Eye (tissue), 1 donor: ENCODE measurements at places on chromosomes 2 and 18.

- no peak for DNase-seq
Observed at GRCh38 chr18:71370095-71370494, 1081.2 kb downstream of the SOCS6 start.

GRCh38 chr2:72603481-72603880 is 222.4 kb downstream of the EXOC6B start:
- DNase-seq = peak; percentile 31

- DNase-seq = no peak
Observed at GRCh38 chr2:172977270-172978062, 98.2 kb upstream of the MAP3K20 start.

DNA sequence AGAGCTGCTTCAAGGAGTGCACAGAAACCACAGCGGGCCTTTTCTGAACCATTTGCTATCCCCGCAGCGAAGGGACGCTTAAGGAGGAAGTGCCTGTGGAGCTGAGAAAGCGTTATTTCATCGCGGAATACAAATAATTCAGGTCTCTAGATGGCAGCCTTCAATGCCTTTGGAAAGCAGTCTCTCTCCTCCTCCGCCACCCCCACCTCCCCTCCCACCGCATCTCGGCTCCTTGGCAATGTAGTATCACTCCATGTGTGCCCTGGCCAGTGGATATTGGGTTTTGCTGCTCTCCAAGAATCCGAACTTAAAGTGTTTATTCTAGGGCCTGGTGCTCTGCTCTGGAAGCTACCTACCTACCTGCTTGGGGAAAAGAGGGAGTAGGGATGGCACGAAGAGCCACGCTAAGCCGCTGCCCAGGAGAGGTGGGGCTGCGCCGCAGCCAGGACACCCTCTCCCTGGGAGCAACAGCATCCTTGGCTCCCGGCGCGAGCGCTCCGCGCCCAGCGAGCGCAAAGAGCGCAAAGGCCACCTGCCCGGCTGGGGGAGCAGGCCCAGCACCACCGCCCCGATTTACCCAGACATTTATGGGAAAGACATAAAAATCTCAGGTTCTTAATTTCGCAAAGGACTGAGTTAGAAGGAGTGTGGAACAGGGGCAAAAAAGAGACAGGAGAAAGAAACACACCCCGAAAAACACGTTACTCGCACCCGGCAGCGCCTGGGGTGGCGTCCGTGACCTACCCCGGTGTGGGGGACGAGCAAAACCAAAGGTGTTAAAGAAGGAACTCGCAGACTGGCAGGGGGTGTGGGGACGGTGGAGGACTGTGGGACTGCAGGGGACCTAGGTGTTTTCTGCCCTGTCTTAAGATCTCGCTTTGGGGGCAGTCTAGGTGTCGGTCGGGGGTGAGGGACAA is 1.0 kb downstream of the SPHKAP start:
- DNase-seq = peak; percentile 67

- no peak for DNase-seq
Observed at GRCh38 chr2:197847651-197848401, 43.4 kb downstream of the PLCL1 start.

DNA sequence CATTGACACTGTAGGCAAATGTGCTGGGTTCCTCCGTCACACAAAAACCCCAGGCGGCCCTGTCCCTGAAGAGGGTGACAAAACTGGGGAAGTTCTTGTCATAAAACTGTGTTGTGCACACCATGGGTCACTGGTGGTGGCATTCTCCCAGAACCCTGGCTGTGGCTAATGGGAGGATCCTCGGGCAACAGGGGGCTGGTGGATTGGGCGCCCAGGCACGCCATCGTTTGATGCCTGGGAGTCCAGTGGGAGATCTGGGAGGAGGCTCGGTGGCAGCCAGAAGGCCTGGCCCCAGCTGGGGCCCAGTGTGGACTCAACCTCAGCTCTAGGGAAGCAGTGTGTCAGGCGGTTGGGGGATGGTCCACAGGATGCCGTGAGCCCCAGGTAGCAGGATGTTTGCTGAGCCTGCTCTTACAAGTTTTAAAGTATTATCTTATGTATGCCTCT is 140.7 kb downstream of the ACOXL start:
- no peak for DNase-seq

DNA sequence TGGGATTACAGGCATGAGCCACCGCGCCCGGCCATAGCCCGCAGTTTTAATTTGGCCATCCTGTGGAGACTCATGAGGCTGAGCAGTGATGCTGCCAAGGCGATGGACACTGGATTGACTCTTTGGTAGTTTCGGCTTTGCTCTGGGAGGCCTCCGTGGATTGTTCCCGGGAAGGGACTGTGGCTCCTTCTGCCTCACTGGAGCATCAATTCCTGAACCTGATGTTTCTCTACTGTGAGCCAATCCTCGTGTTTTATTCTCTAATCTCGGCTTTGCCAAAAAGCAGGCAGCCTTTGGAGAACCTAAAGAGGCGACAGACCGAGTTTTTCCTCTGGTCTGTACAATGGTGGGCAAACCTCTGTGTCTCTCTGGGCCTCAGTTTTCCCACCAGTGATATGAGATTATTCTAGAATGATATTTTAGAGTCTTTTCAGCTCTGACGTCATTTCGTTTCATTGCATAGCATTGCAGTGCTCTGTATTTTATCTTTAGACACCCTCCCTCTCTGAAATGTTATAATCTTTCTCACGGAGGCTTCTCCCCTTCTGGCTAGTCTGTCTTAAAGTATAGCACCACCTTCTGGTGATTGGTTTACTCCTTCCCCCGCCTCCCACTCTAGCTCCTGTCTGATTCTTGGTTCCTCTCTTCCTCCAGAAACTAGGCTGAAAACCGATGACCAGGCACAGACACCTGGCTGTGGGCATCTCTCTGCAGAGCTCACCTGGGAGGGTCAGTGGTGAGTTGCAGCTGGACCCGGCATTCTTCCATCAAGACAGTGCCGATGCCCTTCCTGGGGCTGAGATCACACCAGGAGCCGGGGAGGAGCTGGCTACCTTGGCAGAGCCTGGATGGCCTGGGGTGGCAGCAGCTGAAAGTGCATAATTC is 341.3 kb downstream of the MYCN start:
- peak; percentile 87 for DNase-seq

- peak; percentile 80 for DNase-seq
Observed at GRCh38 chr2:55111570-55112228, 61.4 kb upstream of the RTN4 start.

DNA sequence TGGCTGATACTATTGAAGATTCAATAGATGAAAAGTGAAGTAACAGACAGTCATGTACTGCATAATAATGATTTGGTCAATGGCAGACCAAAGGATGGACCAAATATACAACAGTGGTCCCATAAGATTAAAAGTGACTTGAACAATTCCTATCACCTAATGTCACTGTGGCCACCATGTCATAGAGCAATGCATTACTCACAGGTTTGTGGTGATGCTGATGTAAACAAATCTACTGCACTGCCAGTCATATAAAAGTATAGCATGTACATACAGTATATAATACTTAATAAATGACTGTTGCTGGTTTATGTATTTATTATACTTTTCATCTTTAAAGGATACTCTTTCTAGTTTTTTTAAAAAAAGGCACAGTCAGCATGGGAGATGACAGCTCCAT is 99.9 kb downstream of the USP34 start:
- DNase-seq = no peak

- DNase-seq = no peak
Observed at GRCh38 chr2:128610496-128610895, 291.8 kb upstream of the HS6ST1 start.

- no peak for DNase-seq
Observed at GRCh38 chr2:85585781-85586105, 1.5 kb downstream of the VAMP5 start.

DNA sequence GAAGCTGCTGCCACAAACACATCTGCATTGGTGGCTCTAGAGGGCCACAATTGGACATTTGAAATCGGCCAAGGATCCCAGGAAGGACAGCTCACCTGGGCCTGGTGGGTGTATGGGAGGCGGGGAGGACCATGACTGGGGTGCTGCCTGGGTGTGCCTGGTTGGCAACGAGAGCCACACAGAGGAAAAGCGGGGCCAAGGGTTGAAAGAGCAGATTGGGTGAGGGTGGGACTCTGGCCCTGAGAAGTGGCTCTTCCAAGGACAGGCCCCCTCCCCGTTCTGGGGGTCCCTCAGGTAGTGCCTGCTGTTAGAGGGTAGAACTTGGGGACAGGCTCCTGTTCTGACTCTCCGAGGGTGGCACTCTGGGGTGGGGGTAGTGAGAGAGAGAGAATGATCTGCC is 102.9 kb downstream of the CLIP4 start:
- DNase-seq = no peak
